ENCODE measurements at places on chromosomes 12 and 14.

DNA sequence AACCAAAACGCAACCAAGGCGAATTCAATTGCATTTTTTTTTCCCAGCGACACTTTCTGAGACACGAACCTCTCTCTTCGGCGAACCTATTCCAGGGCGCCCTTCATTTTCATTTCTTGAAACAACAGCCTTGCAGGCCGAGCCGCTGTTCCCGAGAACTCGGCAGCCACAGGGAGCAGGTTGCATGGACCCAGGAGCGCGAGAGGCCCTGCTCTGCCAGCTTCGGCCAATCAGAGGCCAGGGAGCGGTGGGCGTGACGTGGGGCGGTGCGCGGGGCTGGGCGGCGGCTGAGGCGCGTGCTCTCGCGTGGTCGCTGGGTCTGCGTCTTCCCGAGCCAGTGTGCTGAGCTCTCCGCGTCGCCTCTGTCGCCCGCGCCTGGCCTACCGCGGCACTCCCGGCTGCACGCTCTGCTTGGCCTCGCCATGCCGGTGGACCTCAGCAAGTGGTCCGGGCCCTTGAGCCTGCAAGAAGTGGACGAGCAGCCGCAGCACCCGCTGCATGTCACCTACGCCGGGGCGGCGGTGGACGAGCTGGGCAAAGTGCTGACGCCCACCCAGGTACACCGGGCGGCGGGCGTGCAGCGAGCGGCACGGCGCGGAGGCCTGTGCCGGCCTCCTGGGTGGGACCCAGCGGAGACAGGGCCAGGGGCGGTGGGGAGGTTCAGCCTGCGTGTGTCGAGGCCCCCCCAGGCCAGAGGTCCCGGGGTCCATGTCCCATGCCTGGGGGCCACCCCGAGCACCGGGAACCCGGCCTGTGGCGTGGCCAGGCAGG is at the start of gene PEBP1:
PEBP1 (plus strand) TSS at position 337 of the 771 bp plus-strand sequence; CDS start at position 423, 86 bp downstream.
- peak; percentile 97 for DNase-seq

GRCh38 chr12:46205294-46205693 is 63.5 kb downstream of the SLC38A1 start:
- no peak for DNase-seq

DNA sequence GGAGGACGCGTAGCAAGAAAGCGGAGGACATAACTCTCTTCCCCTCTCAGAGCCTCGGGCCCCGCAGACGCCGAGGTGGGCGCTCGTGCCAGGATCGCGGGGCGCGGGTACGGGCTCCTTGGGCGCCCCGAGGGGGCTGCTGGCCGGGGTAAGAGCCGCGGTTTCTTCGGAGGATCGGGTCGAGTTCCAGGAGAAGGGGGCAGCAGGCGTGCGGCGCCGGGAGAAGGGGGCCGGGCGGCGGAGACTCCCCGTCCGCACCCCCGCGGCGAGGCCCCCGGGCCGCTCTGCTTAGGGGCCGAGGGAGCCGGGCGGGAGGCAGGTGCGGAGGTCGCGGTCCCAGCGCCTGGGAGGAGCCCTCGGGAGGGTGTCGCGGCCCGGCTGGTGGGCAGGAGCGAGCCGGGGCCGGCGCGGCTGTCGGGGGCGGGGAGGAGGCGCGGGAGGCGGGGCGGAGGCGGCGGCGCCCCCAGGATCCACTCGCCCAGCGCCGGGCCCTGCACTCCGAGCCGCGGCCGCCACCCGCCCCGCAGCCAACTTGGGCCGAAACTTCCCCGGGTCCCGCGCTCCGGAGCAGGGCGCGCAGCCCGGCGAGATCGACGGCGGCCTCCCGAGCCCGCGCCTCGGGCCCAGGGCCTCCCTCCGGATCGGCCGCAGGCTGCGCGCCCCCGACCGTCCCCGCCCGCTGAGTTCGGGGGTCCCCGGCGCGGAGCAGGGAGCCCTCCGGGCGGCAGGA is 64.4 kb downstream of the FBXL14 start:
- peak; percentile 47 for DNase-seq

DNA sequence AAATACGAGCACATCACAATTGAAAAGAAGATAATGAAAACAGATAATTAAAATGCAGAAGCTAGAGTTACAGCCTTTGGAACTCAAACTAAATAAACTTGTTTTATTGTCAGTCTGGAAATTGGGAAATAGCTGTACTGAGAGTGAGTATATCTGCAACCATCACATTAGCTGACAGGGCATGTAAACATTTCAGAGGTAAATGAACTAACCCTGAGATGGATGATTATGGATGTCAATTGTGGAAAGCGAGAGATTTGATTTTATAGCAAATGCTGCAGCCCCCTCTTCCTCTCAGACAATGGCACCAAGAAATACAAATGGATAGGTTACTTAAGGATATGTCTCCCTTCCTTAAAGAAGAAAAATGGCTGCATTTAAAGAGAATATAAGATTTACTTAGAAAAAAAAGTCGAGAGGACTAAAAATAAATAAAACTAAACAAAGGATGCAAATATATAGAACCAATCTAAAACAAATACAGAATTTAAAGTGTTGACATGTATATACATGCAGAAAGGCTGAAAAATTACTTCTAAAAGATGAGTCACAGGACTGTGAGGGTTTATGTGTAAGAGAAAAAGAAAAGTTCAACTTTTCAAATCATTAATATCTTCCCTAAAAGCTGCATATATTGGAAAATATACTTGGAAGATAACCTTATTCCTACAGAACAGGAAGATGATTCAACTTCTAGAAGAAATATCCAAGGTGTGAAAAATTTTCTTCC is 120.3 kb upstream of the FLRT2 start:
- no peak for DNase-seq

DNA sequence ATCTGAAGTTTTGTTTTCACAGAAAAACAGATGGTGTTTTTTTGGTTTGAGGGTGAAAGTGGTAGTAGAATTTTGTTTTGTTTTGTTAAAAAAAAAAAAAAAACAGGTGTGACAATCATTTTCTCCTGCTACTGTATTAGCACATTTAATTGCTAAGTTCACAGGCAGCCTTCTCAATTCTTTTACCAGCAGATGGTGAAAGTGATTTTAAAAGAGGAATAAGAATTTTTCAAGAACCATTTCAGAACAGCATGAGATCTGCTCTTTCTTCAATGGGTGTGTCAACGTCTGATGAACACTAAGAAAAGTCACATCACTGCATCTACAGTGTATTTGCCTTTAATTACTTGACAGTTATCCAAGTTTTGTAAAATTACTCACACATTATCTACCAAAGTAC is 303.7 kb upstream of the USP15 start:
- no peak for DNase-seq

DNA sequence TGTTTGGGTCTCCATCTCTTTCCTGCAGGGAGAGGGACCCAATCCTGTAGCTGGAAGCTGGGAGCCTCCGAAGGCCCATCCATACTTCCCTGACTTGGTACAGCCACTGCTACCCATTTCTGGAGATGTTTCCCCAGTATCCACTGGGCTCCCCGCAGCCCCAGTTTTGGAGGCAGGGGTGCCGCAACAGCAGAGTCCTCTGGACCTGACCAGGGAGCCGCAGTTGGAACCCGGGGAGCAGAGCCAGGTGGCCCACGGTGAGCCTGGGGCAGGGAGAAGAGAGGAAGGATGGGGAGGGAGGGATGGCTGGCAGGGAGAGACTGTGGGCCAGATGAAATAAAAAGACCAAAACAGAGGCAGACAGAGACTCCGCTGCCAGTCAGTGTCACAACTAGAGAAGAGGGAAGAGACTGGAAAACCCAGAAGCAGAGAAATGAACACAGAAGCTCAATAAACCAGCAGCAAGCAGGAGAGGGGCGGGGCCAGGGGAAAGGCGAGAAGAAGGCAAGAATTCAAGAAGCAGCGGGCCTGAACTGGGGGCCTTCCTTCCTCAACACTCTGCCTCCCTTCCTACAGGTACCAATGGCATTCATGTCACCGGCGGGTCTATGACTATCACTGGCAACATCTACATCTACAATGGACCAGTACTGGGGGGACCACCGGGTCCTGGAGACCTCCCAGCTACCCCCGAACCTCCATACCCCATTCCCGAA is 6.3 kb downstream of the LTBR start:
- DNase-seq: no peak

GRCh38 chr12:96864335-96864734 is 42.7 kb upstream of the NEDD1 start:
- no peak for DNase-seq

GRCh38 chr12:1865284-1865866 is 45.0 kb downstream of the LRTM2 start:
- DNase-seq: no peak

DNA sequence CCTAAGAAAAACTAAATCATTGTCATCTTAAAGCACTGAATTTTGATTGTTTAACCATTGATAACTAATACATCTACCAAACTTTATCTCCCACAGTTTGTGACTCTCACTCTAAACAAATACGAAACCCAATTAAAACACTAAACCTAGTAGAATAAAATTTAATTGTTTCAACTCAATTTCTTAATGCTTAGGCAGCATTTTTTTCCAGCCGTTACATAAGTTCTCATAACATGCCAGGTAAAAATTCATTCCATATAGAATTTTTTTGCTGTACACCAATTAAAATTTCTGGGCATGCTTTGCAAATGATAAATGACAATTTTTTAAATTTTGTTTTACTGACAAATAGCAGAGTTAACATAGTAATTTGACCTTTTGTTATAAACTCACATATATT is 658.2 kb upstream of the FLRT2 start:
- no peak for DNase-seq

GRCh38 chr12:12938541-12938940 is 13.4 kb downstream of the GPRC5D start:
- DNase-seq: no peak

- no peak for DNase-seq
Measured at GRCh38 chr14:67523764-67524633, 9.1 kb upstream of the PLEKHH1 start.

- peak; percentile 83 for DNase-seq
Measured at GRCh38 chr12:32533971-32534590, 134.7 kb downstream of the FGD4 start.

DNA sequence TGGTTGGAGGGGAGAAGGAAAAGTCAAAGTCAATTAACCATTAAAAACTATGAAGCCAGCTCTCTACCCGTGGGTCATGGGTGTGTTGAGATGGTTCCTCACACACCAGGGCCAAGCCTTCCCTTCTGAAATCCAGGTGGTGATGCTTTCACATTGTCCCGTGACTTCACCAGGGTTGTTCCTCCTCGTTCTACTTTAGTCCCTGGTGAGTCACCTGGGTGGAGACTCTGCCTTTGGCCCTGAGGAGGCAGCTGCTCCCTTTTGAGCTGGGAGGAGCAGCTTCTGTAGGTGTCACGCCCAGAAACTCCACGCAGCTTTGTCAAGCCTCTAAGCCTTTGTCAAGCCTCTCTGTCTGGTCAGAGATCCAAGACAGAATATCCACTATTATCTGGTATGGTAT is 348.3 kb downstream of the BMP4 start:
- DNase-seq: no peak

GRCh38 chr14:62253911-62254310 is 491.7 kb downstream of the SNAPC1 start:
- DNase-seq: no peak

GRCh38 chr14:57657487-57657886 is 163.8 kb upstream of the CCDC198 start:
- DNase-seq: peak; percentile 16

DNA sequence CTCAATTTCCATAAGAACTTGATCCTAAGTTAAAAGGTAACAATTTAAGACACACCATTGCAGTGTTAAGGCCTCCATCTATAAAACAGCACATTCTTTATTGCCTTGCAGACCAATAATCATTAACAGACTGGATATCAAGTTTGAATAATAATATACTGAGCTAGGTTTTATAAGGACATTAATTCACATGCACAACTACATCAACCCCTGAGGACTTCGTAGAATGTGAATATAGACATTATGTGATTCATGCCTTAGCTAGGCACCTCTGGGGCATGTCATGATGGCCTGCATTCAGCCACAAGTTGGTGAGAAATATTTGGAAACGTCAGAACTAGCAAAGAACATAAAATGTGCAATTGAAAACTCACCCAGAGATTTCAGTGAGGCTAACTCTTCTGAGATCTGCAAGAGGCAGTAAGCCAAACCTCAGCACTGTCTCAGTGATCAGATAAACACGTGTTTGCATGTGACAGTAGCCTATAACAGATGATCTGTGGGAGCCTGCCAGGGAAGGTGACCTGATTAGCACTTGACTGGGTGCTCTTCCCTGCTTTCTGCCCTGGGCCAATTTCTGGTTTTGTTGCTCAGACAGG is 492.2 kb downstream of the FLRT2 start:
- DNase-seq: no peak

- DNase-seq: no peak
Measured at GRCh38 chr12:131486451-131487230, 224.2 kb upstream of the SFSWAP start.

- DNase-seq: no peak
Measured at GRCh38 chr12:119047641-119048040, 66.3 kb downstream of the SRRM4 start.

DNA sequence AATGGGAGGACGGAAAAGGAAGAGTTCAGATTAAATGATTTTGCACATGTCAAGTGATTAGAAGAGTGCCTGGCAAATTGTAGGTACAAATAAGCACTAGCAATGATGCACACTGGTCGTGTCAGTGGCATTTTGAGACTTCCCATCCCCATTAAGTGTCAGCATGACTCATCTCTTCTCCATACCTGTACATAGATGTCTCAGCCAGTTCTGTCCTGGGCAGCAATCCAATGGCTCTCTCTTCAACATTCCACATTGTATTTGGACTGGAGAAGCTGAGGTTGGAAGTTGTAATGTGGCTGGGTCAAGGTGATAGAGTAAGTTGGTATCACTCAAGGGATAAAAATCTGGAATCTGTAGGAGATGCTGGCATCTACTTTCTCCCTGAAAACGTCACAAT is 742.7 kb downstream of the VRK1 start:
- DNase-seq: no peak

All from ACHN (cell line).